ENCODE measurements at places on chromosomes 7 and 10.

DNA sequence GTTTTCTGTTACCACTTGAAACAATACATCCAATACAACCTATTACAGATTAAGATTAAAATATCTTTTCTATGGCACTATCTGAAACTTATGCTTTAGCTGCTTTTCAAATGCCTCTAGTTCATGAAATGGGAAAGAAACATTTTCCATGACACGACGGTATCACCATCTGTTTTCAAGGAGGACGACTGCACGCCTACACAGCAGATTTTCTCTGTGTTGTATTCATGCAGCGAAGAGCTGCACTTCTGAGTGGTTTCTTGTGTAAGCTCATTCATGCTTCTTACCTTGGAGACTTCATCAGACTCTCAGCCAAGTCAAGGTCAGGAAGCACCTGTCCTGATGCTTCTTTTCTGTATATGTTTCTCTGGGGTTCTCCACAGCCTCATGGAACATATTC lies 179.2 kb downstream of the DYNC1I1 start:
- no peak for DNase-seq

DNA sequence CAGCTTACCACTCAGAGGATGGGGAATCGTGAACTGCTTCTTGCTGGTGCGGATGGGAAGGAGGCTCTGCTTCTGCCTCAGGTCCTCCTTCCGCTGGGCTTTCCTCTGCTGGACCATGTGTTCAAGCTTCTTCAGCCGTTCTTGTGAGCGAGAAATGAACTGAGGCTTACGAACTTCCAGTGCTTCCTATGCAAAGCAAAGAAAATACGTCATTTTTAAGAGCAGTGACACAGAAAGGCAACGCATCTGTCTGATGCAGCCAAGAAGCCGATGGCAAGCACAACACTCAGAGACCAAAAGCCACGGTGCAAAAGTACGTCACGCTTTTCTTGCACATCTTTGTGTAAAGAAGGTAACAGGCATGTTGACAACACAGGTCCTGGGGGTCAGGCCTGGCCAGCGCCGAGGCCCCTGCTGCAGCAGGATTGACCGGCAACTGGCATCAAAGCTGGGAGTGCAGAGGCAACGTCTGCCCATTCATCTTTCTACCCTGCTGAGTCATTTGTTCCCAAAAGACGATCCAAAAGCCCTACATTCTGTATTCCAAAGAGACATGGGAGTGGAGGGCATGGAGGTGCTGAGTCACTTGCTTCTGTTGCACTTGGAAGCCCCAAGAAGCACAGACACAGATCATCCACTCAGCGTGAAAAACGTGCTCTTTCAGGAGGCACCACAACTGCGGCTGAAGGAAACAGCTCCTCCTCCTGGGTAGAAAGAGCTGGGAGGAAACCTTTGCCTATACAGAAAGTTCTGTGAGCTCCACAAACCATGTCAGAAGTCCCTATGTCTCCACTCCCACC lies 71.0 kb upstream of the ADAM12 start:
- no peak for DNase-seq

DNA sequence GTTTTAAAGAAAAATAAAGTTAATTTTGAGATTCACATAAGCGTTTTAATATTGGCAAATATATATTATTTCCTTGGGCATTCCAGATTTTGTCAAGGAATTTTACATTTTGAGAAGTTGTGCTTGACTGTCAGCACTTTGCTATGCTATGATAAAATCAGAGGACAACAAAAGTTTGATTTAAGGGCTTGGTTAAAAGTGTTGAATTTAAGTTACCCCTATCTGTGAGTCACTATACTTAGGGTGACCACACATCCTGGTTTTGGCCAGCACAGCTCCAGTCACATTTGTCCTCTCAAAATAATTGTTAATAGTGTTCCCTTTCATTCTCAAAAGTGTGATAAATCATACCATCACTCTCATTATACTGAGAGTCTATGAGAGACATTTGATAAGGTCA lies 34.2 kb upstream of the ANK3 start:
- DNase-seq: no peak

GRCh38 chr10:70309661-70310060 lies 25.9 kb upstream of the NPFFR1 start:
- no peak for DNase-seq

- no peak for DNase-seq
Observed at GRCh38 chr7:132063800-132064199, 507.4 kb upstream of the PODXL start.

GRCh38 chr7:49243521-49243920 lies 319.2 kb downstream of the CDC14C start:
- DNase-seq: no peak

- DNase-seq: no peak
Observed at GRCh38 chr7:103121641-103122040, 27.3 kb downstream of the NAPEPLD start.

Measured in NCI-H1436 (cell line).